B cell (primary cell): ENCODE measurements at places on chromosomes 2 and 18.

DNA sequence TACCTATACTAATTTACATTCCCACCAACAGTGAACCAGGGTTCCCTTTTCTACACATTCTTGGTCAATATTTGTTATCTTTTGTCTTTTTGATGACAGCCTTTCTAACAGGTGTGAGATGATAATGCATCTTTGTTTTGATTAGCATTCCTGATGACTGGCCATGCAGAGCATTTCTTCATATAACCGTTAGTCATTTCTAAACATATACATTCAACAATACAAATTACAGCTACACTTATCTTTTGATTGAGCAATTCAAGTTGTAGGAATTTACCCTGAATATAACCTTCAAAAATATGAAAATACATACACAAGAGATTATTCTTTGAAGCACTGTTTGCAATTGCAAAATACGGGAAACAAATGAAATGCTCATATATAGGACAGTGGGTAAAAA is 94.9 kb downstream of the TMEM131 start:
- H3K4me3 ChIP-seq: no peak overlapping the region
- H3K27me3 ChIP-seq: no peaks in the 10 kb centered on the region
- no peak for DNase-seq
- H3K27ac ChIP-seq: no peak overlapping the region

GRCh38 chr2:17228461-17228860 is 289.8 kb downstream of the RAD51AP2 start:
- no peak for DNase-seq
- H3K4me1 ChIP-seq: no peaks in the 10 kb centered on the region
- H3K27me3 ChIP-seq: no peaks in the 10 kb centered on the region
- H3K27ac ChIP-seq: no peak overlapping the region
- no peaks in the 10 kb centered on the region for H3K36me3 ChIP-seq
- H3K4me3 ChIP-seq: no peak overlapping the region

GRCh38 chr2:238775591-238775990 is 72.3 kb upstream of the TWIST2 start:
- no peaks in the 10 kb centered on the region for H3K36me3 ChIP-seq
- no peak overlapping the region for H3K4me3 ChIP-seq
- no peaks in the 10 kb centered on the region for H3K4me1 ChIP-seq
- peak overlapping the region; percentile 84 for H3K27ac ChIP-seq

DNA sequence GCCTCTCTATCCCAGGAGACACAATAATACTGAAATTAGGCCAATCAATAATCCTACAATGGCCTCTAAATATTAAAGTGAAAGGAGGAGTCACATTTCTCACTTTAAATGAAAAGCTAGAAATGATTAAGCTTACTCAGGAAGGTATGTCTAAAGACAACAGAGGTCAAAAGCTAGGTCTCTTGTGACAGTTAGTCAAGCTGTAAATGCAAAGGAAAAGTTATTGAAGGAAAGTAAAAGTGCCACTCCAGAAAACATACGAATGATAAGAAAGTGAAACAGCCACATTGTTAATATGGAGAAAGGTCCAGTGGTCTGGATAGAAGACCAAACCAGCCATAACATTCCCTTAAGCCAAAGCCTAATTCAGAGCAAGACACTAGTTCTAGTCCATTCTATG is 9.5 kb downstream of the SESTD1 start:
- H3K27ac ChIP-seq: peak overlapping the region; percentile 8
- no peaks in the 10 kb centered on the region for H3K27me3 ChIP-seq
- peaks cover 81% of the 10 kb centered on the region for H3K4me1 ChIP-seq
- DNase-seq: no peak
- no peaks in the 10 kb centered on the region for H3K36me3 ChIP-seq

DNA sequence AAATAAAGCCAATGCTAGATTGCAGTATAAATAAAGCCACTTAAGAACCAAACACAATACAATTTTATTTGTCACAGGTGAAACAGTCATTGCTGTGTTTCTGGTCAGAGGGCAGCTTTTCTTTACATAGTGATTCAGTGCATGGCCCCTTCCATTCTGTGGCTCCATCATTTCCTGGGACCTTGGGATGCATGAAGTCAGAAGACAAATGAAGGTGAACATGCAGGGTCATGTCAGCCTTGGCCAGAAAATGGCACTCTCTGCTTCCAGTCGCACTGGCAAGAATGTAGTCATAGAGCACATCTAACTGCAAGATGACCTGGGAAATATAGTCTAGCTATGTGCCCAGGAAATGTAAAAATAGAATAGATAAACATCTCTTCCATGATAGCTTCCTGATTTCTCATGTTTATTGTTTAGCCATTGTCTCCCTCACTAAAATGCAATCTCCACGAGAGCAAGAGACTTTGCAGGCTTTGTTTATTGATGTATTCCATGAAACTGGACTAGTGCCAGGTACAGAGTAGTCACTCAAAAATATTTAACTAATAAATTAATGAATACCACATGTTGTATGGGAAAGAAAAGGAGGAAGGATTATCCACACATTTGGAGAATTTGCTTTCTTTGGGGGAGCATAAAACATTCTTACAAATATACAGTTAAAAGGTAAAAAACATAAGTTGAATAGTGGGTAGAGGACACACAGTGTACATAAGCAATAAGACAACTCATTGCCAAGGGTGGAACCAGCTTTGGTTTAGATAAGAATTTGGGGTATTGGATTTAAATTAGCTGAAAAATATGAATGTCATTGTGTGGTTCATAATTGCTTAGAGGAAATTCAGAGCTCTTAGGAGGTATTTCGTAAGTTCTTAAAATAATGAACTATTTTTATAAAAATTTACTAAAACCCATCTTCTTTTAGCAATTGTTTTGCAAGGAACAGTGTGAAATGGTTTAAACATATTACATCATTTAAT is 343.8 kb downstream of the PID1 start:
- H3K27ac ChIP-seq: no peak overlapping the region
- H3K4me3 ChIP-seq: no peak overlapping the region
- H3K27me3 ChIP-seq: no peaks in the 10 kb centered on the region
- DNase-seq: no peak
- H3K4me1 ChIP-seq: no peaks in the 10 kb centered on the region

- no peak overlapping the region for H3K27ac ChIP-seq
- no peaks in the 10 kb centered on the region for H3K36me3 ChIP-seq
- H3K4me3 ChIP-seq: no peak overlapping the region
- peaks cover 39% of the 10 kb centered on the region for H3K27me3 ChIP-seq
- no peak for DNase-seq
Measured at GRCh38 chr2:127665267-127665893, 9.9 kb downstream of the LIMS2 start.

- DNase-seq: no peak
- H3K4me3 ChIP-seq: no peak overlapping the region
- H3K36me3 ChIP-seq: peaks cover 1% of the 10 kb centered on the region
- H3K4me1 ChIP-seq: no peaks in the 10 kb centered on the region
- H3K27me3 ChIP-seq: no peaks in the 10 kb centered on the region
Measured at GRCh38 chr2:181553244-181553643, 96.1 kb downstream of the ITGA4 start.

DNA sequence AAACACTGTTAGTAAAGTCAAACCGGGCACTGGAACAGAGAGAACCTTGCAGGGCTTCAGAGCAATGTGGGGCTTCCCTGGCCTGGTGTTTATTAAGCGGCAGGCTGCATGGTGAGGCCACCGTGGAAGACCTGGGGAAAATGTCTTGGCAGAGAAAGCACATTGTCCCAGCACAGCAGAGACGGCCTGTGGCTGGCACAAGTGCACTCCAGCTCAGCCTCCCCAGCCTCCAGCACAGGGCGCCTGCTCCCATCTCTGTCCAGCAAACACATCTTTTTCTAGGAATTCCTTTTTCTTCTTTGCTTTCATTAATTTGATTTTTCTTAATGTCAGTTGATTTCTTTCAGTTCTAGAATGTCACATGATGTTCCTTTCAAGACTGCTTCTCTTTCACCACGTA is 138.2 kb upstream of the NFATC1 start:
- H3K4me3 ChIP-seq: no peak overlapping the region
- DNase-seq: no peak
- H3K36me3 ChIP-seq: no peaks in the 10 kb centered on the region
- H3K4me1 ChIP-seq: peaks cover 7% of the 10 kb centered on the region

DNA sequence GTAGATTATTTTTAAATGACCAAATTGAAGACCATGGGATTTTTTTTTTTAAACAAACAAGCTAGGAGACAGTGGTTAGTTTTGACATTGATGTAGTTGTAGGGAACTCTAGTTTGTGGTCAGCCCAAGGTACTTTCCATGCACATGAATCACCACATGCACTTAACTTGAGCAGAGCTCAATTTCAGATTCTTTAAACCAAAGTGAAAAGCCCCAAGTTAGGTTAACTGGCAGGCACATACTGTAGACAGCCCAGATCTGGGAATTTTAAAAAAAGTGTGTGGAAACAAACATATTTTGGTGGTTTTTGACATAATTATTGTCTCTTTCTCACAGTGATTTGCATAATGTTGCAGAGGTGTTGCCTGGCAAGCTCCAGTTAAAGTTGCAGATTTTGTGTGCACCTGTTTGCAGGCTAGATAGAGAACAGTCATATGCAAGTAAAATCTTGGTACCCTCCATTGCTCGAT is 88.4 kb downstream of the BCL2L11 start:
- DNase-seq: peak; percentile 68
- no peak overlapping the region for H3K27ac ChIP-seq
- H3K27me3 ChIP-seq: no peaks in the 10 kb centered on the region
- no peak overlapping the region for H3K4me3 ChIP-seq

- H3K27me3 ChIP-seq: peaks cover 9% of the 10 kb centered on the region
- H3K4me1 ChIP-seq: peaks cover 13% of the 10 kb centered on the region
- H3K36me3 ChIP-seq: no peaks in the 10 kb centered on the region
- peak overlapping the region; percentile 40 for H3K4me3 ChIP-seq
- no peak overlapping the region for H3K27ac ChIP-seq
Measured at GRCh38 chr2:6917761-6918421, 679 bp downstream of the RNF144A start.

GRCh38 chr2:241844066-241844728 is 14.5 kb downstream of the PDCD1 start:
- peak; percentile 79 for DNase-seq
- peaks cover 26% of the 10 kb centered on the region for H3K4me1 ChIP-seq
- no peaks in the 10 kb centered on the region for H3K36me3 ChIP-seq
- H3K4me3 ChIP-seq: peak overlapping the region; percentile 50
- no peaks in the 10 kb centered on the region for H3K27me3 ChIP-seq

DNA sequence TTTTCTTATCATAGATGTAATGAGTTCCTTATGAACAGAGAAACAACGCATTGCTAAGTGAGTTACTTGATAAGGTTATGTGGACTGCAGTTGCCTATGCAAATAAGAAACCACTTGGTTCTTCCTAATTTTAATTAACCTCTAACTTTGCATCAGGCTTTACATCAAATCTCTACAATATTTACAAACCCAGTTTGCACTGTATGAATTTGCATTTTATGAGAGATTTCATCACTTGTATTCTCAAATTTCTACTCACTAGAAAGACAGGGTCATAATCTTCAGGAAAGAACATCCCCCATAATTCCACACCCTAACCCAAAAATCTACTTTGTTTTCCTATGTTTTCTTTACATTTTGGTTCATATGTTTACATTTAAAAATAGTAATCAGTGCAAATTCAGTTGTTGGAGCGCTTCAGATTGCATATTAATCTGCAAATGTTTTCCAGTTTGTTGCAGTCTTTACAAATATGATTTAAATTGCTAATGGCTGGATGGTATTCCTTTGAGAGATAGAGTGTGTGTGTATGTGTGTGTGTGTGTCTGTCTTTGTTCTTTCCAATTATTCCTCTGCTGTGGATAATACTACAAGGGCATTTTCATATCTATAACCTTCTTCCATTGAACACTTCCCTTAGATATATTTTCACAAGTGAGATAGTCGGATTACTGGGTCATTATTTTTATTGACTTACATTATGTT is 106.1 kb downstream of the COL4A4 start:
- H3K4me3 ChIP-seq: no peak overlapping the region
- H3K4me1 ChIP-seq: no peaks in the 10 kb centered on the region
- H3K36me3 ChIP-seq: no peaks in the 10 kb centered on the region

GRCh38 chr18:48749768-48750167 is 201.0 kb downstream of the SMAD7 start:
- DNase-seq: no peak
- H3K36me3 ChIP-seq: no peaks in the 10 kb centered on the region
- no peaks in the 10 kb centered on the region for H3K4me1 ChIP-seq
- H3K4me3 ChIP-seq: no peak overlapping the region
- H3K27me3 ChIP-seq: no peaks in the 10 kb centered on the region

- no peaks in the 10 kb centered on the region for H3K4me1 ChIP-seq
- no peaks in the 10 kb centered on the region for H3K27me3 ChIP-seq
- H3K36me3 ChIP-seq: no peaks in the 10 kb centered on the region
Measured at GRCh38 chr18:48662011-48662661, 123.3 kb downstream of the CTIF start.

DNA sequence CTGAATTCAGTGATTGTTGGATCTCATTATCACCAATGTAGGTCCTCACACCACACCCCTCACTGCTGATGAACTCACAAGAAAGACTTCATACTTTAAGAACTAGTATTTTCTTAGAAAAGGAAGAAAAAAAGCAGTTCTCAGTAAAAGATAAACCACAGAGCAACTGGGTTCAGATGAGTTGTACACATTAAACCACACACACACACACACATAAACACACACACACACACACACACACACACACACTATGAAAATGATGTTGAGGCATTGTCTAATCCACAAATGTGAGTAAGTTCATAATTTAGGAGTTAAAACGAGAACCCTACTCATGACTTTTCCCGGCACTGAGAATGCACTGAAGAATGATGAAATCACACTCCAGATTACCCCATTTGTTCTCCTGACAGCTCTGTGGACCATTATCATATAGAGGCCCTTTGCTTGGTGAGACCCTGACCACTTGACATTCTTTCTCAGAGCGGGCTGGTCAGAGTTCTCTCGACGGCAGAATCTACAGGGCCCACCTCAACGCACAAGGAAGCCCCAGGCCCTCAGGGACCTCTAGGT is 106.2 kb downstream of the BCL2 start:
- peaks cover 2% of the 10 kb centered on the region for H3K36me3 ChIP-seq
- peaks cover 43% of the 10 kb centered on the region for H3K4me1 ChIP-seq
- H3K27me3 ChIP-seq: no peaks in the 10 kb centered on the region
- no peak overlapping the region for H3K27ac ChIP-seq

DNA sequence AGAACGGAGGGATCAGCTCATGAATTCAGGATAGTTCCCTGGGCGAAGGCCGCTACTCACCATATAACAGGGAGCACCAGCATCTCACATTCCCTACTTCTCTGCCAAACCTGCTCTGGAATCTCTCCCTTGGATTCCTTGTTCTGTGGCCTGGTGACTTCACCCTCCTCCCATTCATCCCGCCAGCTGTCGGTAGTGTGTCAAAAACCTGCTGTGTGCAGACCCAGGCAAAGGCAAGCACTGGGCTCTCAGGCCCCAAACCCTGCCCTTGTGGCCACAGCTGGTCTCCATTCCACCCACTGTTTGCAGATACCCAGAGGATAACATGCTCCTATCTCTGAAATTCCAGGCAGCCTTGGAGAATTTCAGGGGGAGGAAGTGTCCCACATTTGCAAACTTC is 151.6 kb downstream of the CAPN13 start:
- DNase-seq: no peak
- peaks cover 8% of the 10 kb centered on the region for H3K27me3 ChIP-seq
- no peaks in the 10 kb centered on the region for H3K36me3 ChIP-seq
- no peaks in the 10 kb centered on the region for H3K4me1 ChIP-seq
- H3K4me3 ChIP-seq: no peak overlapping the region
